NCI-H774 (cell line): ENCODE measurements at places on chromosomes 4 and X.

DNA sequence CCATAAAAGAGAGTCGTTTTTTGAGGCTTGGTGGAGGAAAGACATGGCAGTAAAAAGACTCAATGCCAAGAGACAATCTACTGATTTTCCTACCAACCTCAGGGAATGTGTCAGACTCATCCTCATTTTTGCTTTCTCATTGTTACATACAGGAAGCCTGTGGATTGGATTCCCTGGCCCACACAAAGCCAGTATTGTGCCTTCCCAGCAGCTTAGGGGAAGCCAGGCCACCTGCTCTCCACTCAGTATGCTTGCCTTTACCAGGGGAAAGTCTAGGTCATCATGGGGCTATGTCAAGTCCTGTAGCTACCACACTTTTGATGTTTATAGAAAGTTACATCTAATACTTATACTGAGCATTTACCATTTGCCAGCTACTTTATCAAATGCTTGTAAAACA lies 11.0 kb downstream of the BMX start:
- no peak for DNase-seq

DNA sequence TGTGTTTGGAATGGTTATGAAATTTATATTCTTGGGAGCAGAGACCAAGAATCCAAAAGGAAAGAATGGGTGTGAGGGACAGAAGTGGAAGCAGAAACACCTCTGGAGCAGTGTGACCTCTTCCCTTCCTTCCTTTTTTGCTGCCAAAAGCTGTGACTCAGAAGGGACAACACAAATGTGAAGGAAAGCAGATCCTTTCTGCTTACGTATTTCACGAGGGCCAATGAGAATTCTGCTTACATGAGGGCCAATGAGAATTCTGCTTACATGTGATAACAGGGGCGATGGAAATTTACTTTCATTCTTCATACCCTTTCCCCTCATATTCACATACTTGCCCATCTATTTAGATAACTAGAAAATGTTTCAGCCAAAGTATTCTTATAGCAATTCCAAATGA lies 404.6 kb downstream of the PRDM5 start:
- no peak for DNase-seq

GRCh38 chr4:70833675-70834074 lies 6.0 kb downstream of the GRSF1 start:
- DNase-seq: no peak

GRCh38 chr4:56743550-56743949 lies 62.5 kb upstream of the HOPX start:
- DNase-seq: no peak
